Left lung (tissue), 14 donors: ENCODE measurements at places on chromosomes 1 and 21. TPM values are rescaled to one million over a fixed set of nuclear protein-coding genes. Genes with fewer than 3 reads are reported as not detected.

- DNase-seq, result peak; percentile 23
- H3K4me3 ChIP-seq, result peak overlapping the region; percentile 97
- H3K27me3 ChIP-seq, result no peaks in the 10 kb centered on the region
- peaks cover 3% of the 10 kb centered on the region for H3K36me3 ChIP-seq
- H3K4me1 ChIP-seq, result peaks cover 40% of the 10 kb centered on the region
- peak overlapping the region; percentile 92 for H3K27ac ChIP-seq
Measured at GRCh38 chr1:154626456-154627256, 18.7 kb upstream of the ADAR start.

- no peaks in the 10 kb centered on the region for H3K4me1 ChIP-seq
- no peak for DNase-seq
- H3K36me3 ChIP-seq, result no peaks in the 10 kb centered on the region
- no peaks in the 10 kb centered on the region for H3K27me3 ChIP-seq
- H3K4me3 ChIP-seq, result no peak overlapping the region
- no peak overlapping the region for H3K27ac ChIP-seq
Measured at GRCh38 chr1:163807331-163808049, 485.7 kb downstream of the NUF2 start.

DNA sequence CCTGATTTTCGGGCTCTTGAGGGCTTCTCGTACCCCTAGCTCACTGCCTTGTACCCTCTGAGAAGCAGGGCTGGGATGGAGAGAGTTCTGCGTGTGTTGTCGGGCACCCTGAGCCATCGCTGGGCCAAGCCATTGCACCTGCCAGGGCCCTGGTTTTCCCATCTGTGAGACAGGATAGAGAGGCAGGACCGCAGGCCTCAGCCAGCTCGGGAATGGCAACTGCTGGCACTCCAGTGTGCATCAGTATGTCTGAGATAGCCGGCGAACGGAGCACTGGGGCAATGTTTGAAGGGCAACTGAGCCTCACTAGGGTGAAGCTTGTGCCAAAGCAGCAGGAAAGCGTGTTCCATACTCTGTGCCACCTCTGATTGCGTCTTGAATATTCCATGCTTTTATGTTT, 66.9 kb downstream of the TENT5C start:
- H3K27me3 ChIP-seq, result no peaks in the 10 kb centered on the region
- no peaks in the 10 kb centered on the region for H3K36me3 ChIP-seq
- H3K4me1 ChIP-seq, result no peaks in the 10 kb centered on the region

DNA sequence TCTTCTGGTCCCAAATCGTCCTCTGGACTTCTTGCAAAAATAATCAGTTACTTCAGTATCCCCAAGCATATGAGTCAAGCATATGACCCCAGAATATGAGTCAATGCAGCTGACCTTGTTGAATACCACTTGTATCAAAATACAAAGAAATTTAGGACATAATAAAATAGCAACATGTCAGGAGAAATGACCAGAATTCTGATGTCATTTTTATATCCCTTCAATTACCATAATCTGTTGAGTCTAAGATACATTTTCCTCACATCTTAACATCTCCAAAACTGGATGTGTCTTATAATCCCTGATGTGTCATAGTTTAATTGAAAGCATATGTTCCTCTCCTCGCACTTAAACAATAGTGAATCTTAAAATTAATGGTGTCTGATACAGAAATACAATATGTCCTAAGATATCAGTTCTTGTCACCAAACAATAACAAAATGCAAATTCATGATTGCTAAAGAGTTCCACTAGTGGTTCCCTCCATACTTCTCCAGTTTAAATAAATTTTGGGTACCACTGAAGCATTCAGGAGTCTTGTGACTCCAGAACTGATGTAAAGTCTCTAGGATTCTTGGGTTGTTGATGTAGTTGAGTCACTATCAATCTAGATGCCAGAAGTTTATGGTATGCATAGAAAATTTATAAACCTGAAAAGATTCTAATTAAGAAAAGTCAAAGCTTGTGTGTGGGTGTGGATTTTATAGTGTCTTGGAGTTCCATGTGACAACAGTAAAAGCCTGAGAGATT, 41.8 kb downstream of the KIFAP3 start:
- no peaks in the 10 kb centered on the region for H3K27me3 ChIP-seq
- no peak overlapping the region for H3K27ac ChIP-seq
- H3K4me3 ChIP-seq, result no peak overlapping the region

GRCh38 chr1:63819795-63820194, 46.0 kb downstream of the ROR1 start:
- no peak overlapping the region for H3K4me3 ChIP-seq
- no peaks in the 10 kb centered on the region for H3K27me3 ChIP-seq
- H3K27ac ChIP-seq, result no peak overlapping the region
- no peaks in the 10 kb centered on the region for H3K36me3 ChIP-seq
- DNase-seq, result no peak

- no peak overlapping the region for H3K4me3 ChIP-seq
- H3K36me3 ChIP-seq, result no peaks in the 10 kb centered on the region
- no peak for DNase-seq
- no peak overlapping the region for H3K27ac ChIP-seq
- no peaks in the 10 kb centered on the region for H3K4me1 ChIP-seq
- no peaks in the 10 kb centered on the region for H3K27me3 ChIP-seq
Measured at GRCh38 chr21:17257784-17258183, 255.1 kb upstream of the CXADR start.

- no peak overlapping the region for H3K4me3 ChIP-seq
- H3K4me1 ChIP-seq, result no peaks in the 10 kb centered on the region
- H3K36me3 ChIP-seq, result no peaks in the 10 kb centered on the region
- no peak for DNase-seq
- H3K27me3 ChIP-seq, result no peaks in the 10 kb centered on the region
Measured at GRCh38 chr1:159469921-159470533, 30.5 kb downstream of the OR10J1 start.

Gene AMY1C
- 30.9 TPM for total RNA-seq

Gene OR2L2
- total RNA-seq, result 0.06 TPM

Gene TRIM67
- 0.06 TPM for total RNA-seq

Gene SPRR5
- not detected for total RNA-seq

Gene UBE2U
- not detected for total RNA-seq

Gene PRR9
- not detected for total RNA-seq

Gene GBP2
- total RNA-seq, result 36.3 TPM
